ENCODE measurements at places on chromosomes 13 and 19.

DNA sequence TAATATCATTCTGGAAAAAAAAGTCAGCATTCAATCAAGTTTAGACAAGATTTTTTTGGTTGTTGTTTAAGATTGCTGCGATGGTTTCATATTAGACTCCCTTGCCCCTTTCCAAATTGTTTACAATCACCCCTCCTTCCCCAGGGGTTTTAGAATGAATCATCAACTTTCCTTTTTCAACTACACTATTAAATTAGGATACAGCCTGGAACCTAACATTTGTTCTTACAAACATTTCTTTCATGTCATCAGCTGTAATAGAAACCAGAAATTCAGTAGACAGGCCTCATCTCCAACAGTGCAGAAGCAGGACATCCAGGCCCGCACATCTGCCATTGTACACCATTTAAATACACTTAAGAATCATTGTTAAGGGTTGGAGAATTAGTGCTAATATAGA lies 44.4 kb upstream of the WDFY2 start:
- no peak for DNase-seq

DNA sequence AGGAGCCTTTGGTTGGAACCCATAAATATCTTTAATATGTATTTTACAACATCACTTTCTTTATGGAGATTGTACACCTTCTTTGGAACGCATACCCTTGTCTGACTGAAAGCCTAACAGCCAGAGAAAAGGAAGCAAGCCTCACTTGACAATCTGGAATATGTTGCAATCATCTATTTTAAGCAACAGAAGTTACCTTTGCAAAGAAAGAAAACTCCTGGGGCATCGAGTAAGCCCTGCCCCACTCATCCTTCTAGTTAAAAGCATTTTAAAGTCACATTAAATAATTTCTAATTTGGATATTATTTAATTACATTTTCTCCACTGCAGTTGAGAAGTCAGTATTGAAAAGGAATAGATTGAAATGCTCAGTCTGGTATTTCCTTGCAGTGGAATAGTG lies 542.7 kb downstream of the MYO16 start:
- DNase-seq, result no peak

DNA sequence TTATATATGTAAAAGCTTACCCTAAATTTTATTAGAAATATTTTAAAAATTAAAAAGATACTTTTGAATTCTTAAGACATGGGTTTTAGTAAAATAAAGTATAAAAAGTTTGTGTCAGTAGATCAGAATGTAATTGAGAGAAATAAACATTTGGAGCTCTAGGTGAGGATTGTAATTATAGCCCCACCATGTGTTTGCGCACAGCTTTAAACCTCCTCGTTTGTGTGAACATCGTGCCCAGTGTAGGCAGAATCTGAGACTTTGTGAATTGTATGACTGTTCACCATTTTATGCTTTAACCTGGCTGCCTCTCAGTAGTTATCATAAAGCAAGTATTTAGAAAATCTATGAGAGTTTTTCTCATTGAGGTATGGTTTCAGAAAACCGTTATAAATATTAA lies 29.1 kb downstream of the CUL4A start:
- no peak for DNase-seq

- DNase-seq, result no peak
These were observed 16.3 kb upstream of the RNASEH2B start for GRCh38 chr13:50893211-50893852.

DNA sequence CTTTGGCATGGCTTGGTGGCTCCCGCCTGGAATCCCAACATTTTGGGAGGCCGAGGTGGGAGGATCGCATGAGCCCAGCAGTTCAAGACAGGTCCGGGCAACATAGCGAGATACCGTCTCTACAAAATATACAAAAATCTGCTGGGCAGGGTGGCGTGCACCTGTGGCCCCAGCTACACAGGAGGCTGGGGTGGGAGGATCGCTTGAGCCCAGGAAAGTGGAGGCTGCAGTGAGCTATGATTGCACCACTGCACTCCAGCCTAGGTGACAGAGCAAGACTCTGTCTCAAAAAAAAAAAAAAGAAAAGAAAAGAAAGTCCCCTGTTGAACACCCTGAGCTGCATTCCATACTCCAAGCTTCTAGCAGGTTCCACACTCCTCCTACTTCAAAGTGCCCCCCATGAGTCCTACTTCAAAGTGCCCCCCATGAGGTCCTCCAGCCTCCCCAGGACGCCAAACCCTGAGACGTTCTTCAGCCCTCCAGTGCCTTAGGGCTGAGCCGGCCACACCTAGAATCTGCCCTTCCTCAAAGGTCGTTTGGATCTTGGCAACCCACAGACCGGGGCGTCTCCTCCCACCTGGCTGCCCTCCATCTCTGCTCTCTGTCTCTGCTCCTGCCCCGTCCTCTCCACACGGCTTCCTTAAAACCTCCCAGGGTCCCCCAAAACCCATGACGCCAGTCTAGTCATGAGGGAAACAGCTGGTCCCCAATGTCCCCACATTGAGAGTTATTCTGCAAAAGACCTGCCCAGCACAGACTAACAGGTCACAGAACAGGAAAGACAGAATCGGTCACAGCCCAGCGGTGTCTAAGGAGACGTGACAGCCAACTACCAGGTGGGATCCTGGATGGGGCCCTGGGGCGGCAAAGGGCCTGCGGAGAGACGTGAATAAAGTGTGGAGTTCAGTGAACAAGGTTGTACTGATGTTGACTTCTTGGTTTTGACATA lies 4.8 kb downstream of the TJP3 start:
- no peak for DNase-seq

- no peak for DNase-seq
These were observed 12.2 kb upstream of the CCDC97 start for GRCh38 chr19:41297628-41298347.

- DNase-seq, result no peak
These were observed 52.5 kb downstream of the C13orf42 start for GRCh38 chr13:51058461-51059167.

- DNase-seq, result no peak
These were observed 79.3 kb upstream of the GPR183 start for GRCh38 chr13:99386495-99386894.

- DNase-seq, result no peak
These were observed 359.8 kb downstream of the LMO7 start for GRCh38 chr13:75995966-75996365.

GRCh38 chr13:99556867-99557443 lies 55.7 kb downstream of the TM9SF2 start:
- DNase-seq, result no peak

DNA sequence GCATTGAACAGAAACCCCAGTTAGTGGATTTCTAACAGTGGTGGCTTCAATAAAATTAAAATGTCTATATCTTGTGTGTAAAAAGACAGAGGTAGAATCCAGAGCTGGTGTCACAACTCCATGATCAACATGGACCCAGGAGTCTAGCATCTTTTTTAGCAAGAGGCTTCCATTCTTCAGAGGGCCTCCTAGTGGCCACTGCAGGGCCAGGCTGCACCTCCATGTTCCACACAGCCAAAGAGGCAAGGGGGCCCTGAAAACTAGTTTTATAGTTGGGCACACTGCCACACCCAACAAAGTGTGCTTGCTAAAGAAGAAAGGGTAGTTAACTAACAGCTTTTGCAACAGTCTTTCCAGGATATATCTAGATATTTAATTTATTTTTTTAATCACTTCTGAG lies 12.9 kb downstream of the N4BP2L1 start:
- DNase-seq, result no peak

- no peak for DNase-seq
These were observed 22.0 kb downstream of the COL4A1 start for GRCh38 chr13:110284779-110285484.

- DNase-seq, result no peak
These were observed 4.2 kb upstream of the RASA3 start for GRCh38 chr13:114136576-114136975.
